ENCODE measurements at places on chromosomes 6 and 20.

- no peak for DNase-seq
Measured at GRCh38 chr20:24827603-24828295, 121.3 kb upstream of the CST7 start.

- no peak for DNase-seq
Measured at GRCh38 chr20:25281541-25281991, 33.7 kb downstream of the PYGB start.

DNA sequence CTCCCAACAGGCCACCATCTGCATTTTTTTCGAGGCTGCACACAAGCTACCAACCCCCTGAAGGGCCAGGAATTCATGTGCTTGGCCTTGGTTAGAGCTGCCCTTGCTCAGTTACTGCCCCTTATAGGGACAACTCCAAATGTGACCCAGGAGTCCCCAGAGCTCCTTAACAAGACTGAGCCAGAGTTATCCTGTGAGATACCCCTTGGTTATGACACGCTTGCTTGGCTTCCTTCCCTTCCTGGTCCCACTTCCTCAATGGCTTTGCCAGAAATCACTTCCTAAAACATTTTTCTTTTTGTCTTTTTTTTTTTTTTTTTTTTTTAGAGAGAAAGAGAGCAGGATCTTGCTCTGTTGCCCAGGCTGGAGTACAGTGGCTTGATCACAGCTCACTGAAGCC is 8.9 kb downstream of the TREM1 start:
- DNase-seq: no peak

DNA sequence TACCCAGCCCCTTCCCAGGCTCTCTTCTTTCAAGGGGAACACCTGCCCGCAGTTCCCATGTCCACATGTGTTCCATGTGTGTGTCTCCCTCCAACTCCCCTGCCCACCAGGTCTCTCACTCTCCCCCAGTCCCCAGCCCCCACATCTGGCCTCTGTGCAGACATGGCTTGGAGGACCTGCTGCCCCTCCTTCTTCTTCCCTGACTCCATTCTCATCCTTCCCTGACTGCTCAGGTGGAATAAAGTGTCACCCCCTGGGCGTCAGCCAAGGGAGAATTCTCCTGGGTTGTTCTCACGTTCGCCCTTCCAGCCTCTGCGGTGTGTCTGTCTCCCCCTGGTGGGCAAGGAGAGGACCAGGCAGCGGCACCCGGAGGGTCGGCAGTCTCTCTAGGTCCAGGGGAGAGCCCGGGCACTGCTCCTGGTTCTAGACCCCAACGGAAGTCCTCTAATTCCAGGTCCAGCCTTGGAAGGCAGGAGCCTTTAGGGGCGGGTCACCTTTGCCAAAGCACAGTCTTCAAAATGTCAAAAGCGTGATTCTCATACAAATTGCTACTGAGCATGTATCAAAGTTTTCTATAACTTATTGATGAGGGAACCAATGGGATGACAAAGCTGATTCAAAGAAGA is 50.5 kb downstream of the EBF4 start:
- peak; percentile 60 for DNase-seq

GRCh38 chr6:114941078-114941477 is 598.3 kb upstream of the HS3ST5 start:
- no peak for DNase-seq

DNA sequence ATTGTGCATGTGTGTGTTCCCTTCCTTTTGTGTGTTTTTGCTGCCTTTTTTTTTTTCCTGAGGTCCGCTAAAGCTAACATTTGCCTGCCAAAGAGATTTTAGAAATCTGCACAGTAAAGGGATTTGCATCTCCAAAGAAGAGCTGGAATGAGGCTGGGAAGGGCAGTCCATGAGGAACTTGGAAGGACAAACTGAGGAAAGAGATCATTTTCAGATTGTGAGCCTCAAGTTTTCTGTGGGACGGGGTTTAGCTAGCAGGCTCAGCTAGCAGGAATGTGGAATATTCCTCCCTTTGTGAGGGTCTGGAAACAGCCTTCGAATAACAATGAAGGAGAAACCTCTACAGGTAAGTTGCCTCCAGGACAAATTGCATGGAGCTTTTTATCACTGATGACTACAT is 3.8 kb downstream of the INSM1 start:
- no peak for DNase-seq

- DNase-seq: no peak
Measured at GRCh38 chr6:10237298-10238038, 177.4 kb downstream of the TFAP2A start.

GRCh38 chr6:55778705-55779104 is 96.7 kb downstream of the BMP5 start:
- DNase-seq: no peak

DNA sequence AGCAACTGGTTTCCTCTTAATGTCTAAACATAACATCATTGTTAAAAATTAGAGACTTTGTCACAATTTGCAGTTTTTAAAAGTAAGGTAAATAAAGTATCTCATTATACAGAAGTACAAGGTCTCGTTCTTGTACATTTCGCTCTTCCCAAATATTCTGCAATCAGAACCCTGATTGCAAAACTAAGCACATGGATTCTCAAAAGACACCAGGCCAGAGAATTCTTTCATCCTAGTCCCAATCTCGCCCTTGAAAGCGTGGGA is 355 bp upstream of the AKAP7 start:
- no peak for DNase-seq

GRCh38 chr6:5464099-5464885 is 203.0 kb downstream of the FARS2 start:
- no peak for DNase-seq

GRCh38 chr20:32516583-32517517 is 68.3 kb downstream of the NOL4L start:
- DNase-seq: no peak

DNA sequence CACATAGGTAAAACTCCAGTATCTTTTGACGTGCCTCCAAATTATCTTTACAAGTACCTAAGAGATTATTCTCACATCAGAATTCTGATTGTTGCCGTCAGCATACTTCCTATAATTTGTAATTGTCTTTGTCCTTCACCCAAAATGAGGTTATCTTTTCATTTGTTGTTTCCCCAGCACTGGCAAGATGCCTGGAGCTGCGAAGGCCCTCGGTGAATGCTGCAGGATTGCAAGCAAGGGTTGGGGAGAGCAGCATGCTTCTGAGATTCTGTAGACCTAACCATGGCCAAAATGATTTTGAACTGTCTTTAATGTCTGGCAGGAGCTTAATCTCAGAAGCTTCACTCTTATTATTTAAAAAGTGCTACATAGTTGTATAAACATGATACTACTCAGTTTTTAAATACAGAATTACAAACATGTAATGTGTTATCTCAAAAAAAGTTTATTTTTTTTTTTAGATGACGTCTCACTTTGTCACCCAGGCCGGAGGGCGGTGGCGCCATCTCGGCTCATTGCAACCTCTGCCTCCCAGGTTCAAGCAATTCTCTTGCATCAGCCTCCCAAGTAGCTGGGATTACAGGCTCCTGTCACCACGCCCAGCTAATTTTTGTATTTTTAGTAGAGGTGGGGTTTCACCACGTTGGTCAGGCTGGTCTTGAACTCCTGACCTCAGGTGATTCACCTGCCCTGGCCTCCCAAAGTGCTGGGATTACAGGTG is 88.7 kb downstream of the ELOVL5 start:
- no peak for DNase-seq

All from T follicular helper cell (primary cell).